ENCODE measurements at places on chromosomes 2 and 18.

- DNase-seq, result no peak
Observed at GRCh38 chr2:127105656-127106456, 1.1 kb downstream of the BIN1 start.

DNA sequence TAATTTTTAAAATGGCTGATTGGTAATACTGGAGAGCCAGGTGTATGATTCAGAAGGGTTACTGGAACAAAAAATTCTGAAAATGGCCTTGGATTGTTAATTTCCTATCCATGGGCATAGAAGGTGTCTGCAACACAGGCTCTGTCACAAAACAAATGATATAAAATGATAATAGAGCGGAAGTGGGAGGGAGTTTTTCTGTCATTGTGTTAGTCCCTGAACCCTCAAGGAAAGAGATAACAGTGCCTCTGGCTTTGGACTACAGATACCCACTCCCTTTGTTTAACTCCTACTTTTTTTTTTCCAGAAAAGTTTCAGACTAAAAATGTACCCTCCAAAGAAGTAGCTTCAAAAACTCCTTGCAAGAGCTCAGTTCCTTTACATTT lies 28.0 kb upstream of the YES1 start:
- no peak for DNase-seq

DNA sequence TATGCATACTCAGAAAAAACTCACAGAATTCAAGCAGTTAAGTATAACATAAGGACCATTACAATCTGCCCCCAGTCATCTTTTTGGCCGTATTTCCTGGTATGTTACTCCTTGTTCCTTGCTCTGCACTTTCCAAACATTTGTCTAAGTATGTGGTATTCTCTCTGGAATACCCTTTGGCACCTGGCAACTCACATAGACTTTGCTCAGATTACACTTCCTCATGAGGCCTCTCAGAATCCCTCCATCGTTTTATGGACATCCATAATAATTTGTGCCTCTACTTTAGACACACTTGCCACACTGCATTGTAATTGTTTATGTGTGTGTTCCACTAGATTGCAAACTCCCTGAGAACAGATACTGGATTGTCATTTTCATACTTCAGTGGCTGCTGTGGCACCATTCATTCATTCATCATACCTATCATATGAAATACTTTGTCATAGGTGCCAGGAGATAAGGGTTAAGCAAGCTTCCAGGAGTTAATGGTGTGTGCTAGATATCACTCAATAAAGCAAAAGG lies 84.0 kb downstream of the HIBCH start:
- no peak for DNase-seq

DNA sequence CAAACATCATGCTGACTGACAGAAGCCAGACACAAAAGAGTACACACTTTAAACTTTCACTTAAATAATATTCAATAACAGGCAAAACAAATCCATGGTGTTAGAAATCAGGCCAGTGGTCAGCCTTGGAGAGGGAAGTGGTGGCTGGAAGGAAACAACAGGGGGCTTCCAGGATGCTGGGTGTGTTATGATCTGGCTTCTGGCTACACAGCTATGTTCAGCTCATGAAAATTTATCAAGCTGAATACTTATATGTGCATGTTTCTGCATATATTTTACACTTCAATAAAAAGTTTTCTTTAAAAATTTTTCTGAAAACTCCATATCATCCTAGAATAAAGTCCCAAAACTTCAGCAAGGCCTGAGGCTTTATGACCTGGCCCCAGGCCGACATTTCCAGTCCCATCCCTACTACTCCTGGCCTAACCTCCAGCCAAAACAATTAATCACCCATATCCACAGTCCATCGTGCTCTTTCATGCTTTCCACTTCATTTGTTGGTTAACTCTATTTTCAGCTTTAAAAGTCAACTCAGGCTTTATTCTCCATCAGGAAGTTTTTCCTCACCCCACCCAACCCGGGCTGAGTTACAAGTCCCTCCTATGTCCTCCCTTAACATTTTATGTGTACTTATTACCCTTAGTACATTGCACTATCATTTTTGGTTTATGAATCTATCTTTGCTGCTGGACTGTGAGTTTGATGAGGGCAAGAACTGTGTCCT lies 27.9 kb upstream of the SPTBN1 start:
- no peak for DNase-seq

GRCh38 chr2:108029912-108030311 lies 43.6 kb downstream of the SLC5A7 start:
- no peak for DNase-seq
